ENCODE measurements at places on chromosomes 5 and 9.

DNA sequence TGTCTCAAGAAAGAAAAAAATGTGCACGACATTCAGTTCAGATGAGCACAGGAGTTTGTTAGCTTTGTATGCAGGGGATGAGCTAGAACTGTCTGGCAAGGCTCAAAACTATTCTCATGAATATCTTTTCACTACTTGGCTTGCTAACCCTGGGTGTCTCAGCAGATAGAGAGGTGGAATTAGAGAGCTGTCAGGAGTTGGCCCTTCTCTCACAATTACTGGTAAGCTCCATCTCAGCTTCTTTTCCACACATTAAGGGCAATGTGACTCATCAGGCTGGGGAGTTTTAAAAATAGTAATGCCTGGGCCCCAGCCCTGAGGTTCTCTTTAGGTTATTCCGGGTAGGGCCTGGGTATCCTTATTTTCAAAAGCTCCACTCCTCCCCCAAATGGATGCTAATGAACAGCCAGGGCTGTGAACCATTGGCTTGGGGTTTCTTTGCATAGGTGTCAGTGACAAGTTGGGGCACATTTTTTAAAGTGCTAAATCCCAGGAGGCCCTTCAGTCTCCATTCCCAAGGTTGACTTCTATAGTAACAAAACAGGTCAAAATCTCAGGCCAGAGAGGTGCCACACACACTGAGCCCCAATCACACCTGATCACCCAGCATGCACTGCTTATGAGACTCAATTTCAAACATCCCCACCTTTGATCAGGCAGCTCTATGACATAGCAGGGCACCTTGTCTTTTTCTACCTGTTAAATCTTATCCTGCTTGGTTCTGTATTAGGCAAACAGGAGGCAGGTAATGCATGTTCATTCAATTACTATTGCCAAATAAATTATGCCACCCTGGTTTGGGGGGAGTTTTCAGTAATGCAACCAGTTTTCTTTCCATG lies 239.7 kb upstream of the DAP start:
- no peak for DNase-seq

- no peak for DNase-seq
These were observed 453.9 kb downstream of the ENC1 start for GRCh38 chr5:74186356-74187315.

GRCh38 chr9:136784997-136785361 lies 6.2 kb upstream of the TMEM141 start:
- DNase-seq = no peak

DNA sequence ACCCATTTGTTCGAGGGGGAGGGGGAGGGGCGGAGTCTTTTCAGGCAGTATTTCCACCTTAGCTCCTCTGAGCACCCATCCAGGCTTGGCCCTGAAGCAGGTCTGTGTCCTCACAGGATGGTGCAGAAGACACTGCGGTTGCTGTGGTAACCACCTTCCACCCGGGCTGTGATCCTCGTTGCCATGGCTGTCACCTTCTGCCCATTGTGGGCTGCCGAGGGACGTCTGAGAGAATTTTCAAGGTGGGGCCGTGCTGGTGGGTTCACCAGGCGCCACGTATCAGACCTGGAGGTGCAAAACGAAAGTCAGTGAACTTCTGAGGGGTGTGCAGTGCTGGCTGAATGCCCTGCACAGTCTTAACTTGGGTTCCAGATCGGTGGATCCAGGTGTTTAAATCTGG lies 26.7 kb downstream of the POLR1E start:
- DNase-seq = no peak

- DNase-seq = no peak
These were observed 194.5 kb upstream of the OTULINL start for GRCh38 chr5:14386884-14387624.

- DNase-seq = no peak
These were observed 20.3 kb downstream of the DCP2 start for GRCh38 chr5:112996830-112997374.

GRCh38 chr5:68370196-68370595 lies 154.6 kb downstream of the PIK3R1 start:
- DNase-seq = no peak

DNA sequence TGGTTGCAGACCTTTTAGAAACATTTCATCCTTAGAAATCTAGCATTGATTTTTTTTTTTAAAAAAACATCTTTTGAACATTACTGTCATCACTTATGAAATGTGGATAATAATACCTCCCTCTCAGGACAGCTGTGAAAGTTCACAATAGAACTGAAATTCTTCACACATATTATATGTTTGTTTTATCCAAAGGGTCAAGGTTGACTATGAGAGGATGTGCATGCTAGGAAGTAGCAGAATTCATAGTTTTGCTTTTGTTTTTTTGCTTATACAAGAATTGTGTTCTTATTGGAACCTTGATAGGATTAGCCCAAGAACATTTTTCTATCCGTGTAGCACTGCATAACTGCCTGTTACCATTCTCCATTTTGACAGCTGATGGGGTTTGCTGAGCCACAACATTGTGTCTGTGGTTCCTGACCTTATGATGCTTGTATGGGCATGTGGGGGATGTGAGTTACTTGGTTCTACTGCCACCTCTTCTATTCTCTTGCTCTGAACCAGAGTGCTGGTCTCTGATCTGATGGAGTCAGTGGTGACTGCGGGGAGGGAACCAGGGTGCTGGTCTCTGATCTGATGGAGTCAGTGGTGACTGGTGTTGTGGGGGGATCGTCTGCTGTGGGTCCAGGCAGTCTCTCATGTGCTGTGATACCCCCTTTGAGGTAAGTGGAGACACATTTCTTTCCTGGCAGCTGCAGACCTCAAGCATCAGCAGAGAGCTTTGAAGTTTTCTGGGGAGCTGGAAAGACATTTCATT lies 27.1 kb upstream of the ACTBL2 start:
- DNase-seq = no peak

GRCh38 chr5:96316017-96316416 lies 117.0 kb downstream of the PCSK1 start:
- DNase-seq = no peak

DNA sequence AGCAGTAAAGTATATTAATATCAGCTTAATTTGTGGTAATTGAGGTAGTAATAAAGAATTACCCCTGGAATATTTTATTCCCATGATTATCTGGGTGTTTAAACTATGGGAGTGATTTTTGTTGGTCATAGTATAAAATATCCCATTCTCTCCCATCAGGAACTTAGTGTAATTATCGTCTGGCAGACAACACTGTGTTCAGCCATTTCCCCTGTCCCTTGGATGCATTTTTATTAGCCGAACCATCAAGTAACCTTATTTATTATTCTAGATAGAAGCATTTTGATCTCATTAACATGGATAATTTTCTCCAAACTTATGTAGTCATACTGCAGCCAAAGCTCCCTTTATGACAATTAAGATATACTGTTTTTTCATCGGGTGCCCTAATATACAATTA lies 320.8 kb downstream of the MAT2B start:
- DNase-seq = no peak

DNA sequence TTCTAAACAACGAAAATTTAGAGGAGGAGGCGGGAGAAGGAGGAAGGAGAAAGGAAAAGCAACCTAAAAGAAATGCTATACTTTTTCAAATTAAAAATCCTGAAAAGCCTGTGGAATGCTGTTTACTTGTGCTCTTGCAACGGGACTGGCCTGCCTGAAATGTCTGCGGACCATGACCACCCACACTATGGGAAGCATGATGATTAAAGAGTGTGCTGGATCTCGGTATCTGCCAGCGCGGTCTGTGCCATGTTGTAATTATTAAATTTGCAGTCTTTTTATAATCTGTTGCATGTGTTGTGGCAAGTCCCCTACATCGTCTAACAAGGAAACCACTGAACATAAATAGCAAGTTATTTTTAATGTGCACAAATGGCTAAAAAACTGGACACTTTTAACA lies 111.4 kb downstream of the FANCC start:
- no peak for DNase-seq

GRCh38 chr9:110810262-110810976 lies 141.8 kb downstream of the MUSK start:
- DNase-seq = no peak

DNA sequence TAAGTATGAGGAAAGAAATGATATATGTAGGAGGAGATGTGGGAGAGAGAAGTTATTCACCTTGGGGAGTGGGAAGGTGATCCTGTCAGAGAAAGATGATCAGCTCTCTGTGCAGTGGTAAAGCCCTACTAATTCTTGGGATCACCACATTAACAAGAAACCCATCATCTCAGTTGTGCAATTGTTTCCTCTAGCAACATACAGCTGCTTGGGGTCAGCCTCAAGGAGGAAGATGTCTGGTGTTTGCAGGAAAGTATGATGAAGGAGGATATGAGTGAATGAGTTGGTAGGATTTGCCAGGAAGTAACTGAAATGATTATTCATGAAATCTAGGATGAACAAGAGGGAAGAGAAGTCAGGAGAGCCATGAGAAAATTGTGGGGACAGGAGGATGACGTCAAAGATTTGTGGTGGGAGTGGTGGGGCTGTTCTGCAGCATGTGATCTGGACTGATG lies 50.1 kb downstream of the TNFSF8 start:
- DNase-seq = no peak

GRCh38 chr9:72902268-72902667 lies 50.6 kb downstream of the ALDH1A1 start:
- no peak for DNase-seq

DNA sequence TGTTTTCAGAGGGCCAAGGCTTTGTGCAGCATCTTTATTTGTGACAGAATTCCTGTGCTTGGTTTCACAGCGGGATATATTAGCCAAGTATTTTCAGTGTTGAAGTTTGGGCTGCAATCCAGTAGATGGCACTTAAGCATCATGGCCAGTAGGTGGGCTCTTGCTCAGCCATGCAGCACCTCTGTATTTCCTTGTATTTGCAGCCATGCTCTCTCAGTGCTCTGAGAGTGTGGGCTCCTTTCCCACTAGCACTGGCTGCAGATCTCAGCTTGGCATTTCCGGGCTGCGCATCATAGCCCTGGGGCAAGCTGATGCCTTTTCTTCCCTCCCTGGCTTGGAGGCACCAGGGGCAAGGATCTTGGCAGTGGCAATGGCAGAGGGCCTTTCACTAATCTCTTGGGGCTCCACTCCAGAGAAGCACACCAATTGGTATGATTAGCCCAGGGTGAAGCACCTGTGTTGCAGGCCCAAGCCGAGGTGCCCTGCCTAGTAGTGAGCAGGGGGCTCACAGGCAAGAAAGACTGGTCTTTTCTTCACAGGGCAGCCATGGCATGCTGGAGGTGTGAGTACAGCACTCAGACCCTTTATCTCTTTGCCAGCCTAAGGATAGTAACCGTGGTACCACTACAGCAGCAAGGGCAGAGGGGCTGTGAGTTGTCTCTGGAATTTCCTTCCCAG lies 48.3 kb downstream of the SLCO6A1 start:
- DNase-seq = no peak

DNA sequence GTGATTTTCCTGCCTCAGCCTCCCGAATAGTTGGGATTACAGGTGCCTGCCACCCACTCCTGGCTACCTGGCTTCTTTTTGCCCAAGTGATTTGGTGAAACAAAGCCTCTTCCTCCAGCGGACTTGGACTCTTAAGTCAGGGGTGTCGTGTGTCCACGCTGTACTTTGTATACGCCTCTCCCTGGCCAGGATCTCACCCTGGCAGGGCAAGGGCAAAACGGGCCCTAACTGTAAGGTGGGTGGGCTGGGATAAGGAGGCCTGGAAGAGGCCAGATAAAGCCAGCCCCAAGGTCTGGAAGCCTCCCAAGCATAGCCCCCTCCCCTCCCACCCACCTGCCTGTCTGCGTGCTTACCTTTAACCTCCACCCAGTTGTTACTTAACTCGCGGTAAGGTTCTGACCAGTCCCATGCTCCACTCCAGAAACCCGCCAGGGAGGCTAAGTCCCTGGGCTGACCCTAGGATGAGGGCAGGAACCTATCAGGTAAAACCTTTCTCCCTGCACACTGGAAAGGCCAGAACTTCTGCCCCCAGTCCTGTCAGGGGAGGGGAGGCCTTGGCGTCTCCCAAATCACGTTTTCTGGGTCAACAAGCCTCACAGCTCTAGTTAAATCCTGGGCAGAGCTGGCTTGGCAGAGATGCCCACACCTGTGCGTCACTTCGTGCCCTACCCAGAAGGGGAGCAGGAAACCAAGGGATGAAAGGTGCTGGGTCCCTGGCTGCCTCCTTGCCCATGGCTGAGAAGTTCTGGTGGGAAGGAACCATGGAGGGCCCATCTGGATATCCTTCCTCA lies 8.4 kb downstream of the CDK9 start:
- DNase-seq = no peak

DNA sequence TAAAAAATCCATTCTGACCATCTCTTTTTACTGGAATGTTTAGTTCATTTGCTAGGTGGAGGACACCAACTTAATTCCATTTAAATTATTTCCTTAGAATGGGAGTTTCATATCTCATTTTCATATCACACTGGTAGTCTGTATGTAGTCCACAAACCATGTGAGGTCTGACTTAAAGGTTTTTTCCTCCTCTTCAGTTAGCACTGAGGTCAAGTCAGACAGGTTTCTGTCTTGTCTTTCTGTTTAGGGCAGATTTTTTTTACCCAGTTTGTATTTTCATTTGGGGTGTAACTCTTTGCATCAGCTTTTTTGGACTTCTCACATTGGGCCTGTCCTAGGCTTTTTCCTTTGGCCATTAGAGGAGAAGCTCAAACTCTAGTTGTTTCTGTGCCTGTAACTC lies 75.3 kb downstream of the RANBP17 start:
- no peak for DNase-seq

GRCh38 chr9:33306037-33306436 lies 15.7 kb downstream of the NFX1 start:
- no peak for DNase-seq

DNA sequence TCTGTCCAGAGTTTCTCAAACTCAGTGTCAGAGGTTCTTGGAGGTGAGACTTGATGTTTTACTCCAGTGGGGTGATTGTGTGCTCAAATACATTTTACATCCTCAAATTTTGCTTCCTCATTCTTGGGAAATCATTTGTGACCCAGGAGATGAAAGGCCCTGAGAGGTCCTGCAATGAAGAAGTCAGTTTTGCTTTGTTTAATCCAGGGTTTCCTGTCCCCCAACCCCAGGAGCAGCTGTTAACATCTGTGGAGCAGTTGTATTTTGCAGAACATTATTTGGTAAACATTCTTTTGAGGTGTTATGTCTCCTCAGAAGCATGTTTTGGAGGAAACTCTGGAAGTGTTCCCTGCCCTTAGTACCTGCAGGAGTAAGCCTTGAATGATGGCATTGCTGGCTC lies 59.8 kb downstream of the DAB2IP start:
- DNase-seq = no peak

DNA sequence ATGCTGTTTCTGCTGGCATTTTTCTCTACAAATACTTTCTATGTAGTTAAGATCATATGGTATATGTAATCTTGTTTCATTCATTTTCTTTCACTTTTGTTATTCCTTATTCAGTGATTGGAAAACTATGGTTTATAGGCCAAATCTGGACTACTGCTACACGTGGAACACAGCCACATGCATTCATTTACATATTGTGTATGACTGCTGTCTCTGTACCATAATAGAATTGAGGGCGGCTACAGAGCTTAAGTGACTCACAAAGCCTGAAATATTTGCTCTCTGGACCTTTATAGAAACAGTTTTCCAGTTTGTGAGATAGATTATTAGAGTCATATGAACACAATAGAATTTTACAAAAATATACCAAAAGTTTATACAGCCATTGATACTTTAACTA lies 133.6 kb upstream of the CDKN2B start:
- DNase-seq = no peak

All from 8988T (cell line).